ENCODE measurements at places on chromosomes 3 and 15.
A peak's percentile ranks its signal among the peaks of the same experiment; 100 is the strongest.

DNA sequence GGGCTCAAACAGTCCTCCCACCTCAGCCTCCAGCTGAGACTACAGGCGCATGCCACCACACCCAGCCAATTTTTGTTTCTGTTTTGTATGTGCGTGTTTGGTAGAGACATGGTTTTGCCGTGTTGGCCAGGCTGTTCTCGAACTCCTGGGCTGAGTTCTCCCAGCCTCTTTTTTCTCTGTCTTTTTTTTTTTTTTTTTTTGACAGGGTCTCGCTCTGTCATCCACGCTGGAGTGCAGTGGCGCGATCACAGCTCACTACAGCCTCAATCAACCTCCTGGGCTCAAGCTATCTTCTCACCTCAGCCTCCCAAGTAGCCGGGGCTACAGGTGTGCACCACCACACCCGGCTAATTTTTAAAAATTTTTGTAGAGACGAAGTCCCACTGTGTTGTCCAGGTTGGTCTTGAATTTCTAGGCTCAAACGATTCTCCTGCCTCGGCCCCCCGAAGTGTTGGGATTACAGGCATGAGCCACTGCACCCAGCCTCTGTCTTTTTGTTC lies 867 bp upstream of the DCAF1 start:
- DNase-seq: no peak

DNA sequence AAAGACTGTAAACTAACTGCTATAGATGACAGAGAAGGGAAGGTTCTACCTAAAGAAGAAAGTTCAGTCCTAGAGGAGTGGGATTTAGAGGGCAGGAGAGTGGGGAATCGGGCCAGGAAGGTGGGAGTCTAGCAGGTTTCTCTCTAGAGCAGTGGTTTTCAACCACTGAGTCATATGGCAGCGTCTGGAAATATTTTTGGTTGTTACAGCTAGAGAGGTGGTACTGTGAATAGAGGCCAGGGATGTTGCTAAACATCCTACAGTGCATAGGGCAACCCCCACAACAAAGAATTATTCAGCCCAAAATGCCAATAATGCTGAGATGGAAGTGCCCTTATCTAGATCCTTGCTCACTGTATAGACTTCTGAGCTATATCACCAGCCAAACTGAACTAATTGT lies 28.7 kb downstream of the ATP1B3 start:
- DNase-seq: no peak

- DNase-seq: peak; percentile 57
Measured at GRCh38 chr15:80773122-80773551, 6.0 kb upstream of the CEMIP start.

GRCh38 chr3:72591522-72592421 lies 256.5 kb downstream of the SHQ1 start:
- no peak for DNase-seq

GRCh38 chr3:14123308-14124222 lies 1.1 kb downstream of the CHCHD4 start:
- DNase-seq: no peak

DNA sequence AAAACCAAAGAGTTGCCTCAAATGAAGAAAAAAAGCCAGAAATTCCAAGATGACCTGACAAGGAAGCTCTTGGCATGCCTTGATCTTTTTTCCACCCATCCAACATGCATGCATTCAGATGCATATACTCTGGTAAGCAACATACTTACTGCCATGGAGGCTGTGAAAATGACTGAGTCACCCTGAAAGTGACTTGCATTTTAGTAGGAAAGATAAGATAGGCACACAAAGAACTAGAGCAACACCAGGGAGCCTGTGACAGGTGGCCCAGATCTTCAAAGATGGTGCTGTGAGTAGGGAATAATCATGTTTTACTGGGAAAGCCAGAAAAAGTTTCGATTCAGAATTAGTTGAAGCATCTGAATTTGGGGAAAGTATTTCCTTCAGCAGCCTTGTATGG lies 185.1 kb upstream of the SLCO3A1 start:
- no peak for DNase-seq

GRCh38 chr15:38692789-38693062 lies 128.1 kb upstream of the RASGRP1 start:
- no peak for DNase-seq

DNA sequence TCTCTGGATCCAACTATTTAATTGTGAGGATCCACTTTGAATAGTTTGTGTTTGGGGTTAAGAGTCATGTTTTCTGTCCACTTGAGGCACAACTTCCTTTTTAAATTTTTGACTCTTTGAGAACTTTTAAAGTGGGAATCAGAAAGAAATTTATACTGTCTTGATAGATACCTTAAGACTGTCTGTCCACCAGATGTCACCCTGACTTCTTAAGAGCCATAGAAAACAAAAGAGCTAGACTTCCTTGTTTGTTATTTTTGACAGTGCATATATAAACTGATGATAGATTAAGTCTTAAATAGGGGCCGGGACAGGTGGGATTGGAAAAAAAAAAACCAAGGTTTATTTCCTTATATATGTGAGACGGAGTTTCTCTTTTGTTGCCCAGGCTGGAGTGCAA lies 52.1 kb upstream of the WDR72 start:
- no peak for DNase-seq

DNA sequence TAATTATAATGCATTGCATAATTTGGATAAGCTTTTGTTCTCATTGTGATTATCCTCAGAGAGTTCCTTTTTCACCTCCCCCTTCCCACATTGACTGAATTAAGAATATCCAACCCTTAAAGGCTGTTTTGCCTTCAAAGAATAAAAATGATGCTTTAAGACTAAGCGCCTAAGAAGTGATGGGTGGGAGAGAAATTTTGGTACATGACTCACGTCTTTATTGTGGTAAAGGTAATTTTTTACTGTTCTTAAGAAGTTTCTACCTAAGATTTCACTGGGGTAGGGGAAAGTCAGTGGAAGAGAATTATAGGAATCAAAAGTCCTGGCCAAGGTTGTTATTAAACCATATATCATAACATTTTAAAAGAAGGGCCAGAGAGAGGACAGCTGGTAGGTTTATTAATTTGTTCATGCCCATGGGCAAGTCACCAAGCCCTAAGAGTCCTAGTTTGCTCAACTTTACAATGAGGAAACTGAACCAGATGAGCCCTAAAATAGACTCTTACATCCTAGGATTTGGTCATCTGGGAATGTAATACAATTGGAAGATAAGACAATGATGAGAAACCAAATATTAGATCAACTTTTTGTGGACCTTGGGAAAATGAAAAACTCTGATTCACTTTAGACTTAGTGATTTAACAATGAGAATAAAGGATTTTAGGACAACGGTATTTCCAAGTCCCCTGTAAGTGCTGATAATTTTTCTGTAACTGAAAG lies 101.1 kb upstream of the RASGRP1 start:
- no peak for DNase-seq

GRCh38 chr3:60989626-60990441 lies 261.4 kb downstream of the FHIT start:
- DNase-seq: no peak

DNA sequence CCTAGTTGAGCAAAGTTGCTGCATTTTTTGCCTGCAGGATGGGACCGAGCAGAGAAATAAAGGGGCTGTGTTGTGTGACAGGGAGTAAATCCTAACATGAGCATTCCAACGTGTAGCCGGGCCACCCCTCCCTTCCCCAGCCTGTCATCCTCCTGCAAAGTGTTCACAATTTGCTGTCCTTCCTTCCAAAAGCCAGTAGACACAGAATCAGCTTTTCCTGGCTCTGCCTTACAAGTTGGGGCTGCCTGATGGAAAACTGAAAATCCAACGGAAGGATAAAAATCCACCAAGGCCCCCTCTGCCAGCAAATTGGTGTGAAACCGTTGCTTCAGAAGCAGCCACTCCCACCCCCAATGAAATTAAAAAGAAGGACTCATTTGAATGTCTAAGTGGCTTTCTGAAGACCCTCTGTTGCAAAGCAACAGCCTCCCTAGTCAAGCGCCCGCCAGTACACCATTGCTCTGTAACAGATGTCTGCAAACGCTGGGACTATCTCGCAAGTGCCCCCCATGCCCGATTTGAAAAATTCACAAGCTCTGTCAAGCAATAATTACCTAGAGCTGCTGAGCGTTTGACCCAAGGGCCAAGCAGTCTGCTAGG lies 665 bp downstream of the FRMD4B start:
- peak; percentile 13 for DNase-seq

GRCh38 chr15:77418966-77419835 lies 703 bp downstream of the PEAK1 start:
- DNase-seq: peak; percentile 55

GRCh38 chr15:22968366-22968765 lies 11.8 kb downstream of the CYFIP1 start:
- DNase-seq: no peak

Data from NCI-H2171 treated with DMSO at 0.1 percent for 48 hours (cell line).